ENCODE measurements at places on chromosomes 12 and 14.

DNA sequence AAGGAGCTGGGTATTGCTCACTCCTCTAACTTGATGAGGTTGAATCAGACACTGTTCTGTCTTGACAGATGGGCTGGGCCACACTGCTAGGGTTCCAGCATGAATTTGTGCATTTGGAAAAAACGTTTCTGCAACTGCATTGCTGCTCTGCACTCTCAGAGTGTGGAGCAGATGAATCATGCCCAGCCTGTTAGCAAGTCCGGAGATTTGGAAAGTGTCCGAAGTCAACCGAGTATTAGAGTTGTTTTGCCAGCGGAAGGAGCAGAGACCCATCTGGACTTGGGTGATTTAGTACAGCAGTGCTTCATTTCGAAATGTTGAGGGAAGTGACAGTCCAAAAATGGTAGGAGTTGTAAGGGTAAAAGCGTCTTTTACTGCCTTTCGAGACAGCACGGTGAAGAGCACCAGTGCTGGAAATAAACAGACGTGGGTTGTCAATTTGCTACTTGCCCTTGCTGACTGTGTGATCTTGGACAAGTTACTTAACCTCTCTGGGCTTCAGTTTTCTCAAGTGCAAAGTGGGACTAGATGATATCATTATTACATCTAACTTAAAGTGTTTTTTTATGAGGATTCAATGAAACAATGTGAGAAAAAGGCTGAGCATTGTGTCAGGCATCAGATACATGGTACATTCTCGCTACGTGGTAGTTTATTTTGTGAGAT is 139.5 kb downstream of the CHST11 start:
- DNase-seq: no peak

DNA sequence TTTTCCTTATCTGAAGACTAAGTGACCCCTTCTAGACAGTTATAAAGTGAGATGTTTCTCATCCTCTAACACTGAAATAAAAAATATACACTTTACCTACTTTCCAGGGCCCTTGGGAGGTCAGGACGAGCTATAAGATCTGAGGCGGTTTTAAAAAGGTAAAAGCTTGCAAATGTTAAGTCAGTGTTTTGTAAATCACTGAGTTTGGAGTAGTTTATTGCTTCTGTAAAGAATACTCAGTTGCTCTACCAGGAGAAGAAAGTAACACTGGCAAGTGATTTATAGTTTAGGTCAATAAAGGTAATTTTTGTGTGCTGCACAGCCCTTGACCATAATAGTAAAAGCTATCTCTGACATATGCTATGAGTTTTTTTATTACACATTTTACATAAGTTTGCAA is 584.5 kb downstream of the TMTC2 start:
- DNase-seq: no peak

DNA sequence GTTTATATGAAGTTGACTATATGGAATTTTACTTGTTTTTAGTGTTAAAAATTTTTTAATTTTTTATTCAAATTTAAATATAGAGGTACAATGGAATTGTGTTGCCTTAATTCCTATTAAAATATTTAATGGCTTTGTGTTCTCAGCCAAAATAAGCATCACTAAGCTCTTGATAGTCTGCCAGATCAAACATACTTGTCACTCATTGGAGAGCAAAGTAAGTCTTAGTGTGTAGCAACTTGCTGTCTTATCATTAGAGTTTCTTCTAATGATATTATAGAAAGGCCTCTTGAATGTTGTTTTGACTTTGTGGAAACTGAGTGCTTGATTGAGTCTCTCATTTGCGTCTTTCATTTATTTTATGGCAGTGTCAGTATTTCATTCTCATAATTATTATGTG is 10.7 kb downstream of the SFSWAP start:
- no peak for DNase-seq

- DNase-seq: no peak
Observed at GRCh38 chr14:81684696-81685095, 151.0 kb upstream of the SEL1L start.

DNA sequence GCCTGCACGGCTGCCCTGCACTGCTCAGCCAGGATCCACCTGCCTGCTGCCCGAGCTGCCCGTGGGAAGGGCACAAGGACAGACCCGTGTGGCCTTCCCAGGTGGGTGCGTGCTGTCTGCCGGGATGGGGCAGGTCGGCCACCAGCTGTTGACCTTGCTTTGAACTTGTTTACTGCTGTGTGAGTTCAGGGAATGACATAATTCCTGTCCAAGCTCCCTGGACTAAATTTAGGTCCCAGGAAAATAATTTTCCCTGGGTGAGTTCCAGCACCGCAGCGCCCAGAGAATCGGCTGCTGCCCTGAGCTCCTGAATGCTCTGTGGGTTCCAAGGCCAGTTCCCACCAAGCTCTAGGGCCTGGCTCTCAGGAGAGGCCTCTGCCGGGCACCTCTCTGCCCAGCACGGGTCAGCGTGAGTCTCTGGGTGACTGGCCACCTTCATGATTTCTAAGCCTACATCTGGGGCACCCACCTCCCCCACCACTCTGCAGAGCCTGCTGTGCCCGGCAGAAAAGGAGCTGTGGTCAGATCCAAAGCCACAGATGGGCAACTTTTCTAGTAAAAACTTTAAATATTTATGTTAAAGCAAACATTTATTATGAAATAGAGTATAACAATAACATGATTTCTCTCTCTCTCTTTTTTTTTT is 27.2 kb upstream of the MLXIP start:
- DNase-seq: no peak

DNA sequence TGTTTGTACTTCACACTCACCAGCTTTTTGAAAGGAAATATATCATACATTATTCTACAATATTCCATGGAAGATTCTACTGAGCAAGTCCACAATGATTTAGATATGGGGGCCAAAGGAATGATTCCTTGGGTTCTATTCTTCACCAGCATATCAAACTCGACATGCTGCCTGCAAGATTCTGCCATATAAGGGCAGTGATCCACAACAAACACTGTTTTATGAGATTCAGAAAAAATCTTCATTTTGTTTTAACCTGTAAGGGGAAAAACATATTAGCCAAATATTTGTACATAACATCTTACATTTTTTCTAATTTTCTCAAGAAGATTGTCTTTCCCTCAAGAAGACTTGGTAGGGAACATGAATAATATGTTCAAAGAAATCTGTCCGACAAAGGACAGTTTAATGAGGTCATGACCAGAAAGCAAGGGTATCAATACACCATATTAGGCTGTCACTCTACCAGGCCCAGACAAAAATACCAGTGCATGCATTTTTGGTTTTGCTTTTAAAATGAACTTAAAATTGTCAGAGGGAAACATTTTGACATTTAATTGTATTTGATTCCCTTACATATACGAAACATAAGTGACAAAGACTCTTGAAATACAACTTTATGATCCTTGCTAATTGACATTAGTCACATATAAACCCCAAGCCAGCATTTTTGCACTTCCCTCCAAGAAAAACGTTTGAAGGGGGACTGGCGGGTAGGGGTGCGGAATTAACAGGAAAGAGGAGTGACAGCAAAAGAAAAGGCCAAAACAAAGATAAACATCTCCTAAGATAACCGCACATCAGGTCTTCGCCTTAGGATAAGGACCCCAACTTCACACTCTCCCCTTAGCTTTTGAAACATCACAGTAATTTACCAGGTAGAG is 980 bp downstream of the INTS13 start:
- DNase-seq: no peak

DNA sequence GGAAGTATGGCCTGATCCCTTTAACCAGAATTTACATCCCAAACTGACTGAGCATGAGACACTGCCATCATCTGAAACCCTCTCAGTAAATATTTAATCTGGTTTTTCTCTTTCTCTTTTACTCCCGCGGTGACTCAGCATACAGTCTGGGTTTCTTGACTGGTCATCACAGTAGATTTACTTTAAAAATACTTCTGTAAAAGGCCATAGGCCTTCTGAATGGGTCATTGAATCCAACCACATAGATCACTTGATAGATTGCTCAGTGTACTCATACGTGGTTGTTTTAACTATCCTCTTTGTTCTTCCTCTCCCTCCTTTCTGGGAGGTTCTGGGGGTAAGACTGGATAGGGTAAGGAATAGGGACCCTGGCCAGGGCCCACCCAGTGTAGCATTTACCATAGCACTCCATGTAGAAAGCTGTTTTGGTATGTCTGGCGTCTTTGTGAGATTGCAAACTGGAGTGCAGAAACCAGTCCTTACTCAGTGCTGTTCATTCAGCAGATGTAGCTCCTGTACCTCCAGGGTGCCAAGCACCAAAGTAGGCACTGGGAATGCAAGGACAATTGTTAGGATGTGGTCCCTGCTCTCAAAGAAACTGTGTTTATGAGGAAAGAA is 165.7 kb downstream of the SRGAP1 start:
- no peak for DNase-seq

DNA sequence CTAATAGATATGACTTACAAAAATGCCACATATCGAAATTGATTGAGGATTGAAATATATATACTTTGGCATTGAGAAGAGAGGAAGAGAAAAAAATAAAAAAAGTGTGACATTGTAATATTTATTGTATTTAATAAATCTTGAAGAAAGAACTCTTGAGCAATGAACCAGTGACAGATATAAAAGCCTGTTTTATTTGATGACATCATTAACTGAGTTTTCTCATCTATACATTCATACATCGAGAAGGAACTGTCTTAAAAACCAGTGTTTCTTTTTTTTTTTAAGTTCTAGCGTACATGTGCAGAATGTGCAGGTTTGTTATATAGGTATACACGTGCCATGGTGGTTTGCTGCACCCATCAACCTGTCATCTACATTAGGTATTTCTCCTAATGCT is 368.2 kb downstream of the SNAPC1 start:
- no peak for DNase-seq

- DNase-seq: no peak
Observed at GRCh38 chr14:41899416-41899815, 292.7 kb downstream of the LRFN5 start.

GRCh38 chr14:105947599-105947998 is 421.2 kb downstream of the TMEM121 start:
- DNase-seq: no peak
